ENCODE measurements at places on chromosomes 4 and X. TPM values are rescaled to one million over a fixed set of nuclear protein-coding genes. Genes with fewer than 3 reads are reported as not detected.

PRICKLE3 gene
- 14.8 TPM for total RNA-seq

MPC1L gene
- not detected for total RNA-seq

NAA15 gene
- total RNA-seq: 64.7 TPM

DMRTC1B gene
- not detected for total RNA-seq

AIMP1 gene
- total RNA-seq: 64.2 TPM

DMRTC1 gene
- total RNA-seq: not detected

PFKFB1 gene
- total RNA-seq: not detected

RNF212 gene
- total RNA-seq: 2.8 TPM

CFAP99 gene
- total RNA-seq: 0.61 TPM

DNA sequence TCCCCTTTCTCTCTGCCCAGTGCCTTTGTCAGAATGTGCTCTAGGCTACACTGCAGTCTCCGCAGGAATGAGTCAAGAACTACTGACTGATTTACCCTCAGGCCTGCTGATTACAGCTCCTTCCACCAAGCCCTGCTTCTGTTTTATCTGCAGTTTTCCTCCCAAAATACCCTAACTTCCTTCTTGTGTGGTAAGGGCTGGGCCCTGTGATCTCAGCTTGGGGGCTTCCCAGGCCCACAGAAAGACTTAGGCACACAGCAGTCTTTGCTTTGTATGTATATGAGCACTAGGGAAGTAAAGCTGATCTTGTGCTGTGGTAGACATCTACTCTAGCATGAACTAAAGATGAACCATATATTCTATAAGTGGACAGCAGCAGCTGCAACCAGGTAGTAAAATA lies 18.8 kb downstream of the PAK3 start:
- no peak overlapping the region for H3K27ac ChIP-seq
- no peaks in the 10 kb centered on the region for H3K4me1 ChIP-seq
- no peaks in the 10 kb centered on the region for H3K27me3 ChIP-seq

GRCh38 chr4:7121866-7122653 lies 54.2 kb upstream of the GRPEL1 start:
- DNase-seq: no peak
- H3K27me3 ChIP-seq: peaks cover 10% of the 10 kb centered on the region
- no peaks in the 10 kb centered on the region for H3K4me1 ChIP-seq
- H3K36me3 ChIP-seq: no peaks in the 10 kb centered on the region

DNA sequence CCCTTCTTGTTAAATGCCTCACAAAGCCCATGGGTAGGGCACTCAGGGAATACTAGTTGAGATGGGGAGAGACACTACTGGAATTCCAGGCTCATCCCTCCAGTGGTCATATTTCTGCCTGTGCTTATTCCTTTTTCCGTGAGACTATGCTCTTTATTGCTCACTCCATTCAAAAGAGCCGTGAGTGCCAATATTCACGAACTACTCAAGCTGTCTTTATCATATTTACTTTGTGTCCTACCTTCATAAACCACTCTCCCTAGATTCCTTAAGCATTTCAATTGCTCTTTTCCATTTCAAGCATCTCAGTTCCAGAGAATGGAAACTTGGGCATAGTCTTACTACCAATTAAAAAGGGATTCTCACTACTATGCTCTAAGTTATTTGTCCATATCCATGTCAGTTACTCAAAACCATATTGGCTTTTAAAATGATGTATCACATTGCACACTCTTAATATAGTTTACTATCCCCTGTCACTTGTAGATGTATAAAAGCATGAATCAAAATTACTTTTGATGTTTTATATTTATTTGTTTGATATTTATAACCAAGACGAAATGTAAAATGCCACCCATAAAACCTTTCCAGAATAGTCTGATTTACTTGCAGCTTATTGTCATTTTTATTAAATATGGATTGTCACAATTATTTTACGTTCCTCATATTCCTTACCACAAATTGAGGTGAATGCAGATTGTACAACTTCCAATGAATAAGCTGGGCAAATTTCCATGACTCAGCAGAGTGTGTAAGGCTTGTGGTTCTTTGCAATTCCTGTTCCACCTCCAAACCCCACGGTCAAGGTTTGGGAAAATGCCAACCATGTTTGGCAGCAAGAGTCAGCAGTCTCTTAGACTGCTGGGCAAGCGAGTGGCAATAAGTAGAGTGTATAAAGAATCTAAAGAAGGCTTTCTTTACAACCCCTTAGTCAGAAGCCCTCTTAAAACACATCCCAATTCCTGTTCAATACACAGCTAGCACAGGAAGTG lies 24.4 kb downstream of the ENOX2 start:
- H3K27ac ChIP-seq: no peak overlapping the region
- no peaks in the 10 kb centered on the region for H3K36me3 ChIP-seq
- H3K27me3 ChIP-seq: no peaks in the 10 kb centered on the region
- no peak for DNase-seq
- no peaks in the 10 kb centered on the region for H3K4me1 ChIP-seq
- no peak overlapping the region for H3K4me3 ChIP-seq

DNA sequence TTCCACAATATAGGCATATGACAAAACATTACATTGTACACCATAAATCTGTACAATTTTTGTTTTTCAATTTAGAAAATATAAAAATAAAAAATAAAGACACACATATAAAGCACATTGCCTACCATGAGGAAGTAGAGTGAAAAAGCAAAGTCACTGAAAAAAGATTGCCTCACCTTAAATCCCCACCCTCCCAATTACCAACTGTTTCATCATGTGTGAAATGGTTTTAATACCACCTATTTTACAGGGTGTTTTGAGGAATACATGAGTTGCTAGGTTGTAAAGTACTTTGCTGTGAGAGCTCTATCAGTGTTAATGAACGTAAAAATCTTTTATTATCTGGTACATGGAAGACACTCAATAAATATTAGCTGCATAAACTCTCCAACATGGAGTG lies 373.6 kb upstream of the NDST3 start:
- no peak overlapping the region for H3K4me3 ChIP-seq
- no peaks in the 10 kb centered on the region for H3K36me3 ChIP-seq
- DNase-seq: no peak
- no peak overlapping the region for H3K27ac ChIP-seq
- H3K27me3 ChIP-seq: no peaks in the 10 kb centered on the region
- no peaks in the 10 kb centered on the region for H3K4me1 ChIP-seq

DNA sequence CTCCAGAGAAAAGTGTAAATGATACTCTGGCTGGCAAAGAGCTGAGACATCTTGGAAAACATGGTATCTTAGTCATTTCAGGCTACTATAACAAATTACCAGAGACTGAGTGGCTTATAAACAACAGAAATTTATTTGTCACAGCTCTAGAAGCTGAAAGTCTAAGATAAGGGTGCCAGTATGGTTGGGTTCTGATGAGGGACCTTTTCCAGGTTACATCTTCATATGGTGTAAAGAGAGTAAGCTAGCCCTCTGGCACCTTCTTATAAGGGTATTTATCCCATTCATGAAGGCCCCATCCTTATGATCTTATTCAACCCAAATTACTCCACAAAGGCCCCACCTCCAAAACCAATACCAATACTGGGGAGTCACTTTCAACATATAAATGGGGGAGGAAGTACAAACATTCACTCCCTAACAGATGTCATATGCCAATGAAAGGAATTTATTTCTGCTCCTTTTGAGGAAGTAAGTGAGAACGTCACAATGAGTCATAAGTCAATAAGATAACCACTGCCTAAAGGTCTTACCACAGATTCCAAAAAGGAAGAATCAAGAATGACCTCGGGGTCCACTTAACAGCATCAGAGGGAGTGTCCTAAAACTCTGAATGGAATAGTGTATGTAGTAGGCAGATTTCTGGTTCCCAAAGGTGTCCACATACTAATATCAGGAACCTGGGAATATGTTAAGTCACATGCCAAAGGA lies 246.6 kb downstream of the OPHN1 start:
- no peak for DNase-seq
- no peak overlapping the region for H3K27ac ChIP-seq
- no peaks in the 10 kb centered on the region for H3K4me1 ChIP-seq
- no peak overlapping the region for H3K4me3 ChIP-seq

DNA sequence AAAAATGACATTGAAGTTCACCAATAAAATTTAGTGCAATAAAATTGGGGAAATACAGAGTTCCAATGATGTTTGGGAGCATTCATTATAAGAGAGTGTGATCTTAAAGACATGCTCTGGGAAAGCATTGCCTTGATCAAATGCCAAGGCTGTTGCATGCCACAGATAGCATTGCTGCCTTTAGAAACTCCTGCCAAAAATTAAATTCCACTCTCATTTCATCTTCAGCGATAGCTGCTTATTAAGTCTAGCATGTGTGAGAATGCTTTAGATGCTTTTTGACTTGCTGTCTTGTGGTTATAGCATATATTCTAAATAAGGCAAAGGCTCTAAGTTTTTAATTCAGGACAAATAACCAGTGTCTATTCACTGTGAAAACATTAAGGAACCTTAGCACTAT lies 49.3 kb downstream of the NPNT start:
- H3K27ac ChIP-seq: no peak overlapping the region
- H3K36me3 ChIP-seq: no peaks in the 10 kb centered on the region
- no peaks in the 10 kb centered on the region for H3K27me3 ChIP-seq
- no peak for DNase-seq
- no peaks in the 10 kb centered on the region for H3K4me1 ChIP-seq

GRCh38 chr4:188941524-188942119 lies 802.4 kb downstream of the TRIML1 start:
- no peaks in the 10 kb centered on the region for H3K4me1 ChIP-seq
- no peaks in the 10 kb centered on the region for H3K27me3 ChIP-seq
- no peak overlapping the region for H3K4me3 ChIP-seq
- no peak overlapping the region for H3K27ac ChIP-seq
- DNase-seq: no peak

- no peaks in the 10 kb centered on the region for H3K36me3 ChIP-seq
- H3K4me1 ChIP-seq: peaks cover 3% of the 10 kb centered on the region
- no peak overlapping the region for H3K27ac ChIP-seq
- H3K4me3 ChIP-seq: no peak overlapping the region
- no peak for DNase-seq
- no peaks in the 10 kb centered on the region for H3K27me3 ChIP-seq
Measured at GRCh38 chr4:81845761-81846160, 374.1 kb upstream of the RASGEF1B start.

GRCh38 chr4:84530454-84530853 lies 31.4 kb upstream of the NKX6-1 start:
- no peak for DNase-seq
- no peaks in the 10 kb centered on the region for H3K27me3 ChIP-seq
- H3K27ac ChIP-seq: no peak overlapping the region
- no peaks in the 10 kb centered on the region for H3K36me3 ChIP-seq
- no peaks in the 10 kb centered on the region for H3K4me1 ChIP-seq

GRCh38 chr4:74933562-74934015 lies 673 bp downstream of the PARM1 start:
- H3K27me3 ChIP-seq: peaks cover 58% of the 10 kb centered on the region
- H3K4me3 ChIP-seq: peak overlapping the region; percentile 72
- no peaks in the 10 kb centered on the region for H3K36me3 ChIP-seq
- H3K27ac ChIP-seq: no peak overlapping the region
- no peak for DNase-seq

GRCh38 chrX:1139185-1139500 lies 73.3 kb downstream of the CRLF2 start:
- H3K27ac ChIP-seq: no peak overlapping the region
- H3K4me1 ChIP-seq: no peaks in the 10 kb centered on the region
- H3K4me3 ChIP-seq: no peak overlapping the region

DNA sequence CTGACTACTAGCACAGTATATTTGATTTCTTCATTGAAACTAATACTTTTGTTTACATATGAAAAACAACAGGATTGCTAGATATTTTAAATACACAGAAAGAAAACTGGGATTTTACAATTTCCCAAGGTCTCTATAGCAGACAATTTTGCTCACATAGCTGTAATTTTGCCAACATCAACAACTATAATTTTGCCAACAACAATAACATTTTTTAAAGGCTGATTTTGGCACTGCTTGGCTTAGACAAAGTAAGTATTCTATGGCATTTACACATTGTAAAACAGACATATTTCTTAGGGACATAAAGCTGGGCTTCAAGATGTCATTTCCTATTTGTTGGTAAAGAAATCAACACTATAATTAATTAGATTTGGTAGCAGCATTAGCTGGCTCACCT lies 922.1 kb downstream of the RAB28 start:
- no peak overlapping the region for H3K27ac ChIP-seq
- no peak for DNase-seq
- H3K4me1 ChIP-seq: no peaks in the 10 kb centered on the region
- no peaks in the 10 kb centered on the region for H3K36me3 ChIP-seq
- no peaks in the 10 kb centered on the region for H3K27me3 ChIP-seq
- no peak overlapping the region for H3K4me3 ChIP-seq

GRCh38 chr4:125677665-125678307 lies 363.0 kb downstream of the FAT4 start:
- DNase-seq: no peak
- no peaks in the 10 kb centered on the region for H3K36me3 ChIP-seq
- H3K27me3 ChIP-seq: no peaks in the 10 kb centered on the region
- H3K4me1 ChIP-seq: no peaks in the 10 kb centered on the region

GRCh38 chr4:159598602-159599001 lies 495.7 kb downstream of the RAPGEF2 start:
- no peak overlapping the region for H3K4me3 ChIP-seq
- H3K27ac ChIP-seq: no peak overlapping the region
- H3K36me3 ChIP-seq: no peaks in the 10 kb centered on the region
- H3K4me1 ChIP-seq: peaks cover 19% of the 10 kb centered on the region
- no peaks in the 10 kb centered on the region for H3K27me3 ChIP-seq

- no peak for DNase-seq
- no peaks in the 10 kb centered on the region for H3K27me3 ChIP-seq
- no peak overlapping the region for H3K4me3 ChIP-seq
- peaks cover 66% of the 10 kb centered on the region for H3K36me3 ChIP-seq
Measured at GRCh38 chr4:118752551-118752950, 67.4 kb downstream of the METTL14 start.

DNA sequence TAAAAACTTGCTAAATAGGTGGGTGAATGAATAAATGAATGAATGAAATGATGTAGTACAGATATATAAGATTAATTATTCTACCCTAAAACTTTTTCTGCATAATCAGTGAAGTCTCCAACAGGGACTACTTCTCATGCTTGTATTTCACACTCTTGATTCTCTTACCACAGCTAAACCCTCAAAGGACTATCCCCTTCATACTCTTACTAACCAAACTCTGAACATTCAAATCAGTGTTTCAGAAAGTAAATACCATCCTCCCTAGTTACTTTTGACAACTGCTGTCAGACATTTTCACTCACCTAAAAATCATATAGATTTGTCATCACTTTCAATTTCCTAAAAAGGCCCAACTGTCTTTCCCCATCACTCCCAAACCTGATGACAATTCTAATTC lies 234.3 kb upstream of the HHIP start:
- no peak overlapping the region for H3K27ac ChIP-seq
- DNase-seq: no peak
- no peak overlapping the region for H3K4me3 ChIP-seq
- no peaks in the 10 kb centered on the region for H3K36me3 ChIP-seq

GRCh38 chr4:87118826-87119225 lies 101.6 kb downstream of the KLHL8 start:
- no peaks in the 10 kb centered on the region for H3K4me1 ChIP-seq
- no peak overlapping the region for H3K27ac ChIP-seq
- peak; percentile 63 for DNase-seq
- H3K4me3 ChIP-seq: no peak overlapping the region

Measured in endodermal cell (in vitro differentiated cells).